ENCODE measurements at places on chromosomes 1 and 21.
A peak's percentile ranks its signal among the peaks of the same experiment; 100 is the strongest.

- no peak for DNase-seq
Measured at GRCh38 chr1:197526736-197527371, 248.4 kb downstream of the DENND1B start.

DNA sequence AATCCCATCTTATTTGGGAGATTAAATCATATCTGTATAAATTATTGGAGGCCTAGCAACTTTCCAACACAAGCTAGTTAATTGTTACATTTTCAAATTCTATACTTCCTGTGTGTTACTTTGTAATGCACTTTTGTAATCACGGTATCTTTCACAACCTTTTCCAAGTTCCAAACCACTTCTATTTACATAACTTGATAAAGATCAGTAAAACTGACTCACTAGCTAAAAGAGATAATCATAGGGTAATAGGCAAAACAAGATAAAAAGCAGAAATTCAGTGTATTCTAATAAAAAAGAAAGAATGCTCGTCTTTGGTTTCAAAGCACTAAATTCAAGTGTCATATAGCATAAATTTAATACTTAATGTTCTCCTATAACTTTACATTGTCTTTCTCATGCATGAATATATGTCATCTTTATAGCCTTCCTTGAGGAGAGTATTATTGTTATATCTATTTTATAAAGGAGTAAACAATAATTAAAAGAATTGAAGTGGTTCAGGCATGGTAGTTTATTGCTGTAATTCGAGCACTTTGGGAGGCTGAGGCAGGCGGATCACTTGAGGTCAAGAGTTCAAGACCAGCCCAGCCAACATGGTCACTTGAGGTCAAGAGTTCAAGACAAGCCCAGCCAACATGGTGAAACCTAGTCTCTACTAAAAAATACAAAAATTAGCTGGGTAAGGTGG is 66.4 kb downstream of the RGS13 start:
- DNase-seq: no peak

- peak; percentile 48 for DNase-seq
Measured at GRCh38 chr21:32499249-32500055, 85.9 kb downstream of the TCP10L start.

DNA sequence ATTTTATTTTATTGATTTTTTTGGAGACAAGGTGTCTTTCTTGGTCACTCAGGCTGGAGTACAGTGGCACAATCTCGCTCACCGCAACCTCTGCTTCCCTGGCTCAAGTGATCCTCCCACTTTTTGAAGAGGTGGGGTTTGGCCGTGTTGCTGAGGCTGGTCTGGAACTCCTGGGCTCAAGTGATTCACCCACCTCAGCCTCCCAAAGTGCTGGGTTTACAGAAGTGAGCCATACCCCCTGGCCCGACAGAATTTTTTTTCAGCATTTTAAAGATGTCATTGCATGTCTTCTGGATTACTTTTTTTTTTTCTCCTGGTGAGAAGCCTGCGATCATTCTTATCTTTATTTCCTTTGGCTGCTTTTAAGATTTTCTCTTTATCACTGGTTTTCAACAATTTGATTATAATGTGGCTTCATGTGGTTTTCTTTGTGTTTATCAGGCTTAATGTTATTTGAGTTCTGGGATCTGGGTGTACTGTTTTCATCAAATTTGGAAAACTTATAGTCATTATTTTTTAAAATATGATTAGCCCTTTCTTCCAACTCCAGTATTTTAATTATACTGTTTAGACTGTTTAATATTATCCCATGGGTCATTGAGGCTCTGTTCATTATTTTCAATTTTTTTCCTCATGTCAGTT is 23.1 kb upstream of the PTBP2 start:
- no peak for DNase-seq

- no peak for DNase-seq
Measured at GRCh38 chr1:22661880-22662279, 8.8 kb downstream of the C1QB start.

DNA sequence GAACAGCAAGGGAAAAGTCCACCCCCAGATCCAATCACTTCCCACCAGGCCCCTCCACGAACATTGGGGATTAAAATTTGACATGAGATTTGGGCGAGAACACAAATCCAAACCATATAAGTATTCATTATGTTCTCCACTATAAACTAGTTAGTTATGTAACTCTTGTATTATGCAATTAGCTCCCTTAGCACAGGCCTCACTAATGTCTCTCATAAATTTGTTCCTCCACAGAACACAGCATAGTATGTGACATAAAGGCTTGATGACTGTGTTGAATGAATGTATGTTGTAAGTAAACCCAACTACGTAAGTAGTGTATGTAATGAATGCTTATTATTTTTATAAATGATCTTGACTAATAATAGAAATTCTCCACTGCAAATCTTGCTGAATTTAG is 223.3 kb upstream of the ZRANB2 start:
- no peak for DNase-seq

DNA sequence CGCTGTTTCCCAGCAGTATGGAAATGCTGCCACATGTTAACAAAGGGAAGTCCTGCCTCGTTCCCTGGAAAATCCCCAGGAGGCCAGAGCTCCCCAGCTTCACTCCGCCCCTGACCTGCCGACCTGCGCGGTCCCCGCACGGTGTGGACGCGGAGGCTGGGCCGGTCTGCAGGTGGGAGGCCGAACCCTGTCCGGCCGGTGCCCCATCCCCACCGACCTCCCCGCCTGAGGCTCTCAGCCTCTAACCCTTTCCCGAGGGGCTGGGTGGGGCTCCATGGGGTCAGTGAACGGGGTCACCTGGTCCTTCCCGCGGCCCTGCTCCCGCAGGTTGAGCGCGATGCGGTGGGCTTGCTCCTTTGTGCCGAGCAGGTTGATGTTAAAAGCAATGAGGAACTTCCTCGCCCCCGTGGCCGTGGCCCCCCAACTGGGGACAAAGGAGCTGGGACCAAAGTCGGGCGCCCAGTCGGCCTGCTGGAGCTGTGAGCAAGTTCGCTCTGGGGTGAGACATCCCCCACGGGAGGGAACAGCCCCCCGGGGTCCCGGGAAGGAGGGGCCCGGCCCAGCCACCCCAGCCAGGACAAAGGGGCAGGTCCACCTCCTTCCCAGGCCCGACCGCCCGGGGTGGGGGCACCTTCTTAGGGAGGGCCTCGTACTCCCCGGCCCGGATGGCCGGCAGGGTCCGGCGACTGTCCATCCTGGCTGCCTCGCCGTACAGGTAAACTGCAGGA is 4.0 kb downstream of the FTCD start:
- DNase-seq: peak; percentile 87

DNA sequence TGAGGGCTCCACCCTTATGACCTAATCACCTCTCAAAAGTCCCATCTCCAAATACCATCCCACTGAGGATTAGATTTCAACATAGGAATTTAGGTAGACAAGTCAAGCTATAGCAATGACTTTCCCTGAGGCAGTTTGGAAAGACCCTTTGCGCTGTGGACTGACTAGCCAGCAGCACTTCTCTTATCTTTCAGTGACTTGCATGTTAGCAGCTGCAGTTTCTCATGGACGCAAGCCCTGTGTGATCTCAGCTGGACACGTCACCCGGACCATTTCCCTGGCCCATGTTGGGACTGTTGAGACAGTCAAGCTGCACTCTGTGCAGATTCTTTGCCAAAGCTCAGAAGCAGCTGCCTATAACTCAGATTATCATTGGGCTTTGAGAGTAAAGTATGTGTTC is 408.1 kb upstream of the USP24 start:
- no peak for DNase-seq

DNA sequence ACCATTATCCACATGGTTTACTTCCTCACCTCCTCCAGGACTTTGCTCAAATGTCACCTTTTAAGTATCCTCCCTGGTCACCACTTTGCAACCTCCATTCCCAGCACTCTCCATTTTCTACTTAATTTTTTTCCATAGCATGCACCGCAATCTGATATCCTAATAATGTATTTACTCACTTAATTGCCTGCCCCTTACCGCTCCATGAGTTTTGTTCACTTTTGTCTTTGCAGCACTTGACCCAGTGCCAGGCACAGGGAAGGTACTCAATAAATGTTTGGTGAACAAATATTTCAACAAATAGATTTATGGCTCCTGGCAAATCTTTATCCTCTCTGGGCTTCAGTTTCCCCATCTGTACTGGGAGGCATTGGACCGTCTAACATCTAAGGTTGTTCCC is 53.6 kb downstream of the UBE2T start:
- DNase-seq: no peak

- DNase-seq: no peak
Measured at GRCh38 chr1:223411309-223411708, 18.1 kb downstream of the CCDC185 start.

DNA sequence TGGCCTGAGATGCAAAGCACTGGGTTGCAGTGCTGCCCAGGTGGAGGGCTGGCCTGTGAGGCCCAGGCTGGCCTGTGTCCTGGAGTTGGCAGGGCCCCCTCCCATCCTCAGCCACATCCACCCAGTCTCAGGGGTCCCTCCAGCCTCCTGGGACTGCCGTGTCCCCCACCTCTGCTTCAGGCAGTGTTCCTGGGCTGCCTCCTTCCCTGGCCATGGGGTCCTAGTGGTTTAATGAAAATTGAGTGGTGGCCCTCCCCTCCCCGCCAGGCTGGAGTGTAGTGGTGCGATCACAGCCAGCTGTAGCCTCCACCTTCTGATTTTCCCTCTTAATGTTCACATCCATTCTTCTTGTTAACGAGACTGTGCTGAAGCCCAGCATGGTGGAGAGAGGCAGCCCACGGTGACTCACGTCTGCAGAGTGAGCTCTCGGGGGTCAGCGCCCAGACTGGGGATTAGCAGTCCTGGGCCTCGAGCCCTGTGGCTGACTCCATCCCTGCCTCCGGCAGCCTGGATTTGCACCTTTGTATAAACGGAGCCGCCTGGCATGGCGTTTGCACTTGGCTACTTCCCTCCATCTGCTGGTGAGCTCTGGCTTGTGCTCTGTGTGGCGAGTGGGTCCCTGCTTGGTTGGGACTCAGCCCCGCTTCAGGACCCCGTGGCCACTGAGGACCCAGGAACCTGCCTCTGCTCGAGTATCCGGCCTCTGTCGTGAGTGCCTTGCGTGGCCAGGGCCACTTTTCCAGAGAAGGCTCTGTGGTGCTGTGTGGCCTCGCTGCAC is 6.9 kb downstream of the MIB2 start:
- no peak for DNase-seq

GRCh38 chr1:11441211-11441952 is 37.6 kb upstream of the DISP3 start:
- DNase-seq: no peak

GRCh38 chr1:22286491-22286890 is 143.6 kb upstream of the WNT4 start:
- DNase-seq: no peak

DNA sequence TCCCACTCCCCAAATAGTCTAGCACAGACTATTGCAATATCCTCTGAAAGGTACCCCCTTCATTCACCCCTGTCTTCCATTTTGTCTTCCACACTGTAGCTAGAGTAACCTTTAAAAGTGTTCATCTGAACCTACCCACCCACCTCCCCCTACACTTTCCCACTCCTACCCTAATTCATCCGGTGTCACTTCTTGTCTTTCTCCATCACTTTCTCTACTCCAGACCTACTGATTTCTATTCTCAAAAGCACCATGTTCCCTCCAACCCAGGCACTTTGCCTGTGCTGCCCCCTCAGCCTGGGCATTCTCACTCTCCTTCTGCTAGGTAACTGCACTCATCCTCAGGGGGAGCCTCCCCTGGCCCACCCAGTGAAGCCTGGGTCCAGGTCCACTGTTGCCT is 4.7 kb upstream of the MAN1C1 start:
- peak; percentile 28 for DNase-seq

GRCh38 chr1:196607981-196608380 is 259 bp downstream of the KCNT2 start:
- DNase-seq: no peak

DNA sequence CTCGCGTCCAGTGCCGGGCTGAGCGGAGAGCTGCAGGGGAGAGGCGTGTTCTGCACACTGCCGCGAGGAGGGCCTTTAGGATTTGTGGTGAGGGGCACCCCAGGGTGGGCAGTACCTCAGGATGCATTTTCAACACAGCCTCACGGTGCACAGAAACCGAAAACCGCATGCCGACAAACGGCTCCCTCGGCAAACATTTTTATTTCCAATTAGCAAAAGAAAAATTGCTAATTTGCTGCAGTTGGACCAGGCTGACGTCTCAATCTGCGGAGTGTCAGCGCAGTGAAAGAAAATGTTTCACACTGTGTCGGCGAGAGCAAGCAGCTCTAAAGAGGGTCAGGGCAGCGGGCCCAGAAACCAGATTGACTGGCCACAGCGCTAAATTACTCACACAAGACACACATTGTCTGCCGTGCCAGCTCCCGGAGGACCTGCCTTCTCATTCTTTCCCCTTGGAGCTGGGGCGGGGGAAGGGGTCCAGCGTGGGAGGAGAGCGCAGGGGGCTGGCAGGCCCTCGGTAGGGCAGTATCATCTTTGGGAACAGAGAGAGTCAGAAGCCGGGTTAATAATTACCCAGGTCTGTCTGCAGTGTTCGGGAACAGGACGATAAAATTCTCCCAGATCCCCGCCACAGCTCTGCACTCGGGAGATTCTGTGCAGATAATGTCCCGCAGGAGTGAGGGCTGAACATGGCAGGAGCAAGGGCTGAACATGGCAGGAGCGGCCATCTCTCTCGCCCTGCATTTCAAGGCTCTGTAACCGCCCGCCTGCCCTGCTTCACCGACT is 150.2 kb downstream of the PRDM16 start:
- no peak for DNase-seq

DNA sequence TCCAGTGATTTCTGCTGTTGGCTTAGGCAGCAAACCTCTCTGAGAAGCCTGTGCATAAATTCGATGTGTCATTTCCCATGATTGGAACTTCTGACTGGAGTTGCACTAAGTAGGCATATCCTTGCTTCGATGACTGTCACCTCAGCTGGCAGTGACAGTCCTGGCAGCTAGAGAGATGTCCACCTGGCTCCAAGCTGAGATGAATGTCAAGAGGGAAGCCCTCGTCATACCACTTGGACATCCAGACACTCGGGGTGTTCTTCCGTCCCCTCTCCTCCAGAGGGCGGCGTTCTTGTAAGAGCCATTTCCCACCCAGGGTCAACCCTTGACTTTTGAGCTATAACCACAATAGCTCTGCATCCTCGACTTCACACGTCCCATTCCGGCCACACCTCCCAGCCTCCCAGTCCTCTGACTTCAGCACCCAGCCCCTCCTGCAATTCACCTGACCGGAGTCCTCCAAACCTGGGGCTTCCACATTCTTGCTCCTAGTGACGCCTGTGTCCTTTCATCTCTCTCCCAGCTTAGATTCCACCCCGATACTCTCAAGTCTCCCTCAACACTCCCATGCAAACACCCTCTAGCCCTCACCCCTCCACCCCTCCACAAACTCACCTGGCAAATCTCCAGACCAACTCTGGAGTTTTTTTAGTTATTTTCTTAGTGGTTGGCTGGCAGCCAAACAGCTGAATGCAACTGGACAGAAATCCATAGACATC is 17.3 kb downstream of the CA6 start:
- DNase-seq: no peak
